ENCODE measurements at places on chromosomes 3 and 15. TPM values are rescaled to one million over a fixed set of nuclear protein-coding genes. Genes with fewer than 3 reads are reported as not detected.

The NME9 gene
- total RNA-seq, result not detected

The SOX2 gene
- 0.07 TPM for total RNA-seq

The PLSCR1 gene
- 101 TPM for total RNA-seq

The CYP1A2 gene
- not detected for total RNA-seq

Measured in activated T-helper 1 cell treated with anti-CD3 and anti-CD28 coated beads, Interleukin-12 subunit alpha, Interleukin-12 subunit beta, Interleukin-2, Interleukin-4 antibody, amounts not matched to agents 30 ng/mL and 10 ng/mL and 1 ng/mL, durations not matched to agents 14 hours and 24 hours and 36 hours (primary cell).